AML-193 (cell line): ENCODE measurements at places on chromosomes 6 and 20.

DNA sequence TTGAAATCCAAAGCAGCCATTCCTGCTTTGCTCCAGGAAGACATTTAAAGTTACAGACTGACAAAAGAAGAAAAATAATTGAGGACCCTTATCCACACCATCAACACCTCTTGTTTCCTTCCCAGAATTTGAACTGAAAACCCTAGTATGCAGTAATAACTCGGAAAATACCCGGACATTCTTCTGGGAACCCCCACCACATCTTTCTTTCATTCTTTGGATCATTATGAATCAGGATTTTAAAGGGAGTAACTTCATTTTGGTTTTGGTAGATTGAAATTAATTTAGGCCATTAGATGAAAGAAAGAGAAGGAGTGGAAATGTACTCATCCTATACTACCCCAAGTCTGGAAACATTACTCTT is 213.8 kb upstream of the MARCKS start:
- no peak for DNase-seq

DNA sequence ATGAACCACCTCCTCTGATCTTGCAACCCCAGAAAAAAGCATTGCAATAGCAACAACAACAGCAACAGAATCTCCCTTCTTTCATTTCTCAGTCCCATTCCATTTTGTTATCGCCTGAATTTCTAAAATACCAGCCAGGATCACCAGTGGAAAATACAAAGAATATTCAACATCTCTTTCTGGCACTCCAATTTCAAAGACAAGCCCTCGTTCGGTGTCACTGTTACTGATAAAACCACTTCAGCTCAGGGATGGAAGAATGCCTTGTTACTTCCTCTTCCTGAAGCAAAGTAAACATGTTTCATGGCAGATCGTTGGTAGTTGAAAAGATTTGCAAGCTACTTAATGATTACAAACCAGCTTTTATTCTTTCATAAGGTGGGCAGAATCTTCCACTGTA is 94.0 kb upstream of the SPTLC3 start:
- no peak for DNase-seq

- no peak for DNase-seq
Measured at GRCh38 chr20:24118034-24118433, 129.5 kb upstream of the GGTLC1 start.

GRCh38 chr20:61902221-61902869 is 163.3 kb downstream of the TAF4 start:
- no peak for DNase-seq

- DNase-seq = peak; percentile 10
Measured at GRCh38 chr6:43953794-43954310, 173.4 kb downstream of the MRPL14 start.

DNA sequence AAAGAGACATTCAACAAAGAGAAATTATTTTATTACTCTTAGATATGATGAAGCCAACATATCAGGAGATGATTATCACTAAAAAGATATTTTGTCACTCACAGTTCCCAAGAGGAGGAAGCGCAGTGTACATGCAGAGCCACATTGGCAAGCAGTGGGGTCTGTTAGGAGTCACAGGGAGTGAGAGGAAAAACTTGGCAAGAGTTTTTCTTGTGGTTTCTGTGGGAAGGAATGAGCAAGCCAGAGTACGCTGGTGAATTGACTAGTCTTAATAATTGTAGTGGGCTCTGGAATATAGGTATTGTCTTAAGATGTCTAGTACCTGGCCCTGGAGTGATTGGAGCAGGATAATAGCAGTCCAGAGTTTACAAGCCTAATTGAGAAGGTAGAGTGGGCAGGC is 1095.2 kb downstream of the GRIK2 start:
- no peak for DNase-seq

- no peak for DNase-seq
Measured at GRCh38 chr6:119333707-119334295, 15.8 kb downstream of the MAN1A1 start.

DNA sequence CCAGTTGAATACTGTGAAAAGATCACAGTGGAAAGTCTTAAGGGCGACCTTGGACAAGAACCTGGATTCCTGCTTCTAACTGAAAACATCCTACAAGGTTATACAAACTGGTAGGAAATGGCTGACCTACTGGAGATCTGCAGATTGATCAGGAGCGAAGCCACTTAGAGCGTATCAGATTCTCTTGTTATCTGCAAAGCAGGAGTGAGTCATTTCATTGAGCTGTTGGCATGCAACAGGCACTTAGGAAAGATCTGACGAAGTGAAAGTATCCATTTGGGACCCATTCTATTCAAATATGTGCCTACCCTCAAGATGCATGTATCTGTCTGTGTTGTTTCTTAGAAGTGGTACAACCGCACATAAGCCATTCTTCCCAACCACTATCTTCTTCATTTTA is 131.2 kb upstream of the RIN2 start:
- DNase-seq = no peak

DNA sequence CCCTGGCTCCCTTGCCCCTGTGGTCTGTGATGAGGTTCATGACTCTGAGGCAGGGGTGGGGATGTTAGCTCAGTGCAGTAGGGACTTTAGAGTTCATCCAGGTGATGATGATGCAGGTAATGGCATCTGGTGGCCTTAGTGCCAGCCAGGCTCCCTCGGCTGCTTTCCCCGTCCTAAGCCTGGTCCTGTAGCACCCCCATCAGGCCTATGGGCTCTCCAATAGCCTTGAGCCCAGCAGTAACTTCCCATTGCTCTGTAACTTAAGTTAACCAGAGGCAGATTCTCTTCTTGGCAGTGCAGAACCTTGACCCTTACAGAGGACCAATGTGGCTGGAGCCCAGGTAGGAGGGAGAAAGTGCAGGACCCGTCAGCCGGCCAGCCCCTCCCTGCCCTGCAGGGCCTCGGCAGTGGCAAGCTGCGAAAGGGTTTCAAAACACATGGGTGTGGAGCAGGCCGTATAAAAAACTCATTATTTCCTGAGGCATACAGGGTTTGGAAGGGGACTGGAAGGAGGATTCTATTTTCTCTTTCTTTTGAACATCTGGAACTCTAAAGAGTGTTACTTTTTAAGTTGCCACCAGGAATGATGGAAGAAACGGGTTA is 406.9 kb downstream of the CDH26 start:
- no peak for DNase-seq

GRCh38 chr20:37839432-37839827 is 63.5 kb upstream of the VSTM2L start:
- no peak for DNase-seq

DNA sequence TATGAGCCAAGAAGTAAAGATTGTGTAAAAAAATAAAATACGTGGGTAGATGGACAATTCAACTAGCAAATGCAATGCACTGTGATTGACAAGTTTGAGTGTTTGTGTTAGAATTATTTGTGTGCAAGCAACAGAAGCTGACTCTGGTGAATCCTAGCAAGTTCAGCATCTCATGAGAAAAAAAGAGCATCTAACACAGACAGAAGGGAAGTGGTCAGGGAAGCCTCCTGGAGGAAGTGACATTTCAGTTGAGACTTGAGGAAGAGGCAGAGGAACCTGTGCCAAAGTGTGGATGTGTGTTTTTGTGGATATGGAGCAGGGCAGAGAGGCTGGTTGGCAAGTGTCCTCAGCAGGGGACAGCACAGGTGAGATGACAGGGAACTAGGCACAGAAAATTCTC is 248.7 kb downstream of the ZNF217 start:
- peak; percentile 34 for DNase-seq

DNA sequence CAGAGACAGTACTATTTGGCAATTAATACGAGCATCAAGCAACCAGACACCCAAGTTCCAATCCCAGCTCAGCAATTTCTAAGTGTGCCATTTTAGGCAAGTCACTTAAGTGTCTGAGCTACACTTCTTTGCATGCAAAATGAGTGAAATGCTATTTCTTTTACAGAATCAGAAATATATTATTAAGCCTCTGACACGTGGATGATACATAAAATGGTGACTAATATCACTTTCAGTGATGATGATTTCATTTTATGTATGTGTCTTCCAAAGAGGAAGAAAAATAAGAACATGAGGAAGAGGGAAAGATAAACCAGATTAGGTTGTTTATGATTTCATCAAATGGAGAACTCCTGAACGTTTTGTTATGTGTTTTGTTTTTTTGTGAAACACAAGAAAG is 158.6 kb downstream of the TSHZ2 start:
- DNase-seq = no peak

DNA sequence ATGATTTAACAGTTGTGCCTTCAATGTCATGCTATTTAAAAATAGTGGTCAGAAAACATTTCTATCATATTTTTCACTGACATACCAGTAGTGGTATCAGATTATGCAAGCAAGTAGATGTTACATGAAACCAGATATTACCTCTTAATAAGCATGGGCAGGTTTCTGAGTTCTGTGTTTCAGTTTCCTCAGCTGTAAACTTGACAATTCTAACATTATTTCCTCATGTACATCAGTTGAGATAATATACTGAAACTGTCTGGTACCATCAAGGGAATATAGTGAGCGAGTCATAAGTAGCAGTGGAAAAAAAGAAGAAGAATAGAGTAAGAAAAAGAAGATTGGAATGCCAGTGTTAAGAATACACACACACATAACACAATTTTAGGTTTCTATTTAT is 477.9 kb upstream of the MANEA start:
- DNase-seq = no peak

DNA sequence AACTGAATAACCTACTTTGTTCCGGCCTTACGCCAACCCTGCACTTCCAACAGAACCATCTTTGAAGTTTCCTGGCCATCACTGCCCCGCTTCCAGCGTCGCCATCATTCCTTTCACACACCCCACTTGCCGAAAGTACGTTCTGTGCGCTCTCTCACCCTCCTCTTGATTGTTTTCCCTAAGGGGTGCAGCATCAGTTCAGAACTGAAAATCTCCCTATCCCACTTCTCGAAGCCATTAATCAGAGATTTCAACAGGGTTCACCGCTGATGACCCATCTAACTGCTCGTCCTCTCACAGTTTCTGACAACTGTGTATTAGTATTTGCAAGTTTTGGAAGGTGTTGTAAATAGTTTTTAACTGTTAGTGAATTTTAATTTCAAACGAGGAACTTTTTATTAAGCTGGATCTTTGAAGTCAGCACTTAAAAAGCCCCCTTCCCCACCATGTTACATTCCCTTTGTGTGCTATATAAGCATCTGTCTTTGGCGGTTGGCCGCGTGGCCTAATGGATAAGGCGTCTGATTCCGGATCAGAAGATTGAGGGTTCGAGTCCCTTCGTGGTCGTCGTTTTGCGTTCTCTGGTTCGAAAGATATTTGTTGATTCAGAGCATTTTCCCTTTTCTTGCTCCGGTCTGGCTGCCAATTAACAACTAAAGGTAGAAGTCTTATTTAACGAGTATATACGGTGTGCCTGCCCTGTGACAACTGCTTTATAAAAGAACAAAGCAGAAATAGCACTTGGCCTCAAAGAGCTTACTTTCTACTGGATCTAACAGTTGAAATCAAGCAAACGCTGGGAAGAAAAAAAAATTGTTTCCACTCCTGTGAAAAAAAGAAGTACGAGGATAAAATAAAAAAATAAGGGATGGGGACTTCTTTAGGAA is 42.6 kb downstream of the TRIM27 start:
- no peak for DNase-seq

- no peak for DNase-seq
Measured at GRCh38 chr20:24522452-24523330, 53.3 kb downstream of the SYNDIG1 start.

- no peak for DNase-seq
Measured at GRCh38 chr6:142420802-142421201, 119.0 kb downstream of the ADGRG6 start.

DNA sequence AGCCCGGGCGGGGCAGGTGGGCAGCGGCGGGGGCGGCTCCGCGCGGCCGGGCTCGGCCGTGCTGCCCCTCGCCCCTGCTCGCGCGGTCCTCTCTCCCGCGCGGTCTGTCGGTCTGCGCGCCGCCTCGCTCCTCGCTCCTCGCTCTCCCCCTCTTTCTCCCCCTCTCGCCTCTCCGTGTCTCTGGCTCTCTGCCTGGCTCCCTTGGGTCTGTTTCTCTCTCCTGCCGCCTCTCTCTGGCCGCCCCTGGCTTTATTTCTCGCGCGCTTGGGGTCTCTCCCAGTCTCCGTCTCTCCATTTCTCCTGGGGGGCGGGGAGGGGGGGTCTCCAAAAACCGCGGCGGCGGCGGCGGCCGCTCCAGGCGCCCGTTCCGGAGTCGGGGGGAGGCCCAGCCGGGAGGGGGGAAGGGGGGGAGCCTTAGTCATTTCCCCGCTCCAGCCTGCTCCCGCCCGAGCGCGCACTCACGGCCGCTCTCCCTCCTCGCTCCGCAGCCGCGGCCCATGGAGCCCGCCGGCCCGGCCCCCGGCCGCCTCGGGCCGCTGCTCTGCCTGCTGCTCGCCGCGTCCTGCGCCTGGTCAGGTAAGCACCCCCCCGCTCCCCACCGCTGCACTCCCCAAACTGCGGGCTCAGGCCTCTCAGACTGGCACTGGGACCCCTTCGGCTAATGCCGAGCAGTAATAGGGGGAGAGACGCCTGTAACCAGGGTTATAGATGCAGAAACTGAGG is at the start of gene SIRPA:
TSS of gene SIRPA (plus strand) at position 457 of the 723 bp plus-strand sequence. CDS start at position 498, 41 bp downstream.
- DNase-seq = peak; percentile 55

GRCh38 chr6:42260972-42261371 is 43.3 kb upstream of the MRPS10 start:
- no peak for DNase-seq

DNA sequence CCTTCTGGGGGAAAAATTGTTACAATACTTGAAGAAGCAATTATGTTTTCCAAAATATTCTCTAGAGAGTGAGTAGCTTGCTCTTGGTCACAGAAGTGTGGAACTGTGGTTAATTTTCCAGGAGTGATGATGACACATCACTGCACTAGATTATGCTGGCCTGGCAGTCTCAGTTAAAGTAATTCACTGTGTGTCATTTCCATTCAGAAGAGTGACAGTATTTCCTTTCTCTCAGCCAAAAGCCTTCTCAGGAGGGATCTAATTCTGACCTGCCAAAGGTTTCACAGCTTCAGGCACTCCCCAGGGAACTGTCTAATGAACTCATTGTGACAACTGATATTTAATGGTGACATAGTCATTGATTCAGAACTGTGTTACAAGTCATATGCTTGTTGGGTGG is 517.5 kb downstream of the TBC1D32 start:
- no peak for DNase-seq

GRCh38 chr20:64142590-64142989 is 21.7 kb upstream of the MYT1 start:
- no peak for DNase-seq

GRCh38 chr6:95364016-95364604 is 213.2 kb upstream of the MANEA start:
- peak; percentile 51 for DNase-seq

GRCh38 chr6:15994814-15995459 is 133.9 kb upstream of the MYLIP start:
- peak; percentile 3 for DNase-seq
